HT-29 (cell line): ENCODE measurements at places on chromosomes 3 and 15. TPM values are rescaled to one million over a fixed set of nuclear protein-coding genes. Genes with fewer than 3 reads are reported as not detected.

DNA sequence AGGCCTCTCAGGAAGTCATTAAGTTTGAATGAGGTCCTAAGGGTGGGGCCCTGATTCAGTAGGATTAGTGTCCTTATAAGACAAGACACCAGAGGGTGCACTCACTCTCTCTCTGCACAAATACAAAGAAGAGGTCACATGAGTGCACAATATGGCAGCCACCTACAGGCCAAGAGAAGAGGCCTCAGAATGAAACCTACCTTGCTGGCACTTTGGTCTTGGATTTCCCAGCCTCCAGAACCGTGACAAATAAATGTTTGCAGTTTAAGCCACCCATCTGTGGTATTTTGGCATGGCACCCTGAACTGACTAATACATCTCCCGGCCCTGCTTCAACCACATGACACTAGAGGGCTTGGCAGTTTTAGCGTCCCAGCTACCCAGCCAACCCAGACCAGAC is 73.9 kb upstream of the CHRNB4 start:
- peak; percentile 28 for DNase-seq

DNA sequence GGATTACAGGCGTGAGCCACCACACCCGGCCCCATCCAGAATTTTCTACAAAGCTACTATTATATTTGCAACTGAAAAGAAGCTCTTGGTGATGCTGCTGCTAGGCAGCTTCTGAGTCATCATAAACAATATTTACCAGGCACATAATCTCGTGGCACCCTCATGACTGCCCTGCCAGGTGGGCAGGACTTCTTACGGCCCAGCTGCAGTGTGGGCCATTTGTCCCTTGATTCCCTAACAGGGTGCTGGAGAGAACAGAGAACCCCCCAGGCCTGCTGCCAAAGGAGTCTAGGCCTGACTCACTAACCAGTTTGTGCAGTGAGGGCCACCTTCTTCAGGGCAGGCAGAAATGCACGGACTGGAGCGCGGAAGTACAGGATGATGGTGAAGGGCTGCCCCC is 4.9 kb downstream of the EPB42 start:
- DNase-seq, result no peak

DNA sequence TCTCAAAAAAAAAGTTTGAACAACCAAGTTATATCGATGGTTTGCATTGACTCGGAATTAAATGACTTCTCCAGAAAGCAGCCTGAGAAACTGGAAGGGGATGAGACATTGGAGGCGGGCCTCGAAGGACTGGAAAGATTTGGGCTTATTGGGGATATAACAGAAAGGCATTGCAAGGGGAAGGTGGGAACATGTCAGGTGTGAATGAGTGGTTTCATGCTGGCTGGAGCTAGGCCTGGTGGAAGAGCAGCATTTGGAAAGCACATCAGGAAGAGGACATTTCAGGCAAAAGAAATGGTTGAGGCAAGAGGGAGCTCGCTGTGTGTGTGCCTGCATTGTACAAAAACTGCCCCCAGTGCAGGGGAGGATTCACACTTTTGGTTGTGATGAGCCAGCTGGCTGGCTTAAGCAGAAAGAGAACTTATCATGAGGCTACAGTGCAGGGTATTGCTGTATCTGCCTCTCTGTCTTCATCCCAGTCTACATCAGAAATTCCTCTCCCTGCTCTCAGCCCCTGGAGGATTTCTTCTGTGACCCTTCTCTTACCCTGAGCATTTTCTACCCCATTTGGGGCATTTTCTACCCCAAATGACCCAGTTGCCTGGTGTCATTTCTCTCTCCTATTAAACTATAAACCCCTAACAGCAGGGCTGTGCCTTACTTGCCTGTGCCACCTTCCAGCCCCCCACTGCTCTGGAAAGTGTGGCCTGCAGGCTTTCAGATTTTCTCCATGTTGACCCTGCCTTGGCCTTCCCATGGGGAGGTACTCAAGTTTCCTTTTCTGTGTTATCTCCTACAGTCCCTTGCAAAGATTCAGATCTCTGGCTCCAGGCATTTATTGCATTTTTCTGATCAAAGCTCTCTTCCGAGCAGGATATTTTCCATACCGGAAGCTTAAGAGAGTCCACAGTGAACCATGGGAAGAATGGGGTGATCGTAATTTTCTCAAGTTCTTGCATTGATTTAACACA is 64.4 kb upstream of the FLNB start:
- no peak for DNase-seq

GRCh38 chr3:130870423-130870822 is 23.5 kb upstream of the ATP2C1 start:
- DNase-seq, result no peak

- DNase-seq, result peak; percentile 65
Measured at GRCh38 chr3:94069194-94069813, 6.4 kb downstream of the NSUN3 start.

- DNase-seq, result no peak
Measured at GRCh38 chr3:46284981-46285683, 42.9 kb downstream of the CCR3 start.

- DNase-seq, result peak; percentile 11
Measured at GRCh38 chr3:186930641-186931531, 560 bp downstream of the ST6GAL1 start.

DNA sequence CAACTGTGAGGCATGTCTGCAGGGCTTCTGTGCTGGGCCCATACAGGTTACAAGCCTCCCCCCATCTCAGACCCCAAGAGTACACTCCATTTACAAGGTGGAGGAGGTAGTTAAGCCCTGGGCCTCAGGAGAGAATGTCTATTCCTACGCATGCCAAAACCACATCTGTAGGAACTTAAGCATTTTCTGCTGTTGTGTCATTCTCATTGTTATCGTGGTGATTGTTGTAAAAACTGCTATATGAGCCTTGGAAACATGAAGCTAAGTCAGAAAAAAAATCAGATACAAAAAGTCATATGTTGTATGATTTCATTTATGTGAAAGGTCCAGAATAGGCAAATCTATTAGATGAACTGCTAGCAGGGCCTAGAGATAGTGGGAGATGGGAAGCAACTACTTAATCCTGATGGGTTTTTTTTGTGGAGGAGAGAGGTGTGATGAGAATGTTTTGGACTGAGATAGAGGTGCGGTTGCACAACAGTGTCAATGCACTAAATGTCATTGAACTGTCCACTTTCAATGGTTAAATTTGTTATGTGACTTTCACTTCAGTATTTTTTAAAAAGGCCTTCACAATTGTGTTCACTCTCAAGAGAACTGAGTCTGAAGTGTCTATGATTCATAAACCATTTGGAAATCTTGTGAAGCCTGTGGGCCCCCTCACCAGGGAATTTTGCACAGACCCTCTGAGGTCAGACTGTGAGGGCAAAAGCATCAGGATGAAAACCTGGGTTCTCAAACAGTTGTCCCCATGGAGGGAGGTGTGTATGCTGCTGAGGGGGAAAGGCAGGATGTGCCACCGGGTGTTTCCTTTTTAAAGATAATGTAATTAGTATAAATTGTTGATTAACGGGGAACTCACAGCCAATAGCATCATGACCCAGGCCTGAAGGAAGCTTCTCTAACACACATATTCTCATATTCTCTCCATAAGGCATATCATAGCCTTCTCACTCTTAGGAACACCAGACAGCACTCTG is 3.2 kb downstream of the RTP3 start:
- no peak for DNase-seq

DNA sequence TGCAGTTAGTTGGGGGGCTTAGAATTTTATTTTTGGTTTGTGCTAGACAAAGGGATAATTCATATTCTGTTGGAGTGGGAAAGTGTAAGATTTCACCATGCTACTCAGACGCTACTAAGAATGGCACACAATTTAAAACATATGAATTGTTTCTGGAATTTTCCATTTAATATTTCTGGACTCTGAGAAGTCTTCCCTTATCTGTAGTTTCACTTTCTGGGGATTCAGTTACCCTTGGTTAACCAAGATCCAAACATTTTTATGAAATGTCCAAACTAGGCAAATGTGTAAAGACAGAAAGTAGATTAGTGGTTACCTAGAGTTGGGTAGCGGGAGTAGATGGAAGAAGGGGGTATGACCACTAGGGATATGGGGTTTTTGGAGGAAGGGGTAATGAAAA is 53.1 kb downstream of the TCF12 start:
- no peak for DNase-seq

- no peak for DNase-seq
Measured at GRCh38 chr3:64164349-64164748, 60.9 kb downstream of the PRICKLE2 start.

GRCh38 chr3:50146316-50146901 is 8.7 kb upstream of the SEMA3F start:
- DNase-seq, result no peak

PLCB2 gene
- total RNA-seq, result 0.38 and 0.91 TPM in 2 replicates

DNA sequence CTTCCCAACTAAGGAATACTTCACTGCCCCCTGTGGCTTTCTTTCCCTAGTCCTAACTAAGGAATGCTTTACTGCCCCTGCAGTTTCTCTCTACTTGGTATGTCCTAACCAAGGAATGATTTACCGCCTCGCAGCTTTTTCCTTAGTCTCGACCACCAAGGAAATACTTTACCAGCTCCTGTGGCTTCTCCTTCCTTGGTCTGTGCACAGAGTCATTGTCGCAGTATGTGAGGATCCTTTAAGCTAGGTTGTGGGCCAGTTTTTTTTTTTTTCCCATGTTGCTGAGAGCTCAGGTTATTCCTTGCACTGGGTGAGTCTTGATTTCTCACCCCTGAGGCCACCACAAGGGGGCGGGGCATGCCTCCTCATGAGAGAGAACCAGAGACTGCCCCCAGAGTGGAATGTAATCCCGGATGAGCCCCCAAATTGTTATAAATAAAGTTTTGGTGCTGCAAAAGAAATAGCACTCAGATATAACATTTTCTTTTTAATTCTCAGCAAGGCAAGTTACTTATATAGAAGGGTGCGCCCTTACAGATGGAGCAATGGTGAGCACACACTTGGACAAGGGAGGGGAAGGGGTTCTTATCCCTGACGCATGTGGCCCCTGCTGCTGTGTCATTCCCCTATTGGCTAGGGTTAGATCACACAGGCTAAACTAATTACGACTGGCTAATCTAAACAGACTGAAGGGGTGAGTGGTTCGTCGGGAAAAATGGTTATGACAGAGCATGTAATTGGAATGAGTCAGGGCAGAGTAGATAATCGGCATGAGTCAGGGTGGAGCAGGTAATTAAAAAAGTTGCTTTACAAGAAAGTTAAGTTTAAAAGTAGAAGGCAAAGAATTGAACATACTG is 27.0 kb downstream of the NDUFB4 start:
- peak; percentile 59 for DNase-seq

DNA sequence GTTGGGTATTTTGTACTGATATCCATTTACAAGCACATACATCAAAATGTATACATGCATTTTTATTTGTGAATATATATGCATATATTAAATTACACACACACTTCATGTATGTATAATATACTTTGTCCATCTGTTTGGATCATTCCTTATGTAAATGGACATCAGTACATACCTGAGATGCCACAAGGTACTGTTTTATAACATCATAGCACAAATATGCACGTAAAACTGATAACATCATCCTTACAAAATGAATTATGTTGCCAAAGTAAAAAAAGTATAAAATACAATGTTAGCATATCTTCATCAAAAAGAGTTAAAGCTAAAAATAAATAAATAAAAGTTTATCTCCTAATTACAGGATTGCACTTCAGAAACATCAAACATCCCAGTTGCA is 634.8 kb upstream of the UBE2E2 start:
- no peak for DNase-seq

DNA sequence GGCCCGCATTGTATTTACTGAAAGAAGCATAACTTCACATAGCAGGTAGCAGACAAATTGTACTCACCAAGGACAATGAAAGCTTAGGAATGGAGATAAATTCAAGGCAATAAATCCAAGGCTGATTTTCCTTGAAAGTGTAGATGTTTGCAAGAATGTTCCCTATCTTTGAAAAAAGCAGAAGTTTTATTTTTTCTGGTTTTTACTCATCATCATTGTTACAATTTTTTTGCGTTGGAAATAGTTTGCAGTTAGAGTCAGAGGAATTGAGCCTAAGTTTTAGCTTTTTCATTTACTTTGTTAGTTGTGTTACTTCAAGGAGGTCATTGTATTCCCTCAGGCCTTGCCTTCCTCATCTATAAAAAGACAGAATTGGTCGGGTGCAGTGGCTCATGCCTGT is 213.9 kb upstream of the TBL1XR1 start:
- no peak for DNase-seq
